ENCODE measurements at places on chromosomes 16 and 17.

DNA sequence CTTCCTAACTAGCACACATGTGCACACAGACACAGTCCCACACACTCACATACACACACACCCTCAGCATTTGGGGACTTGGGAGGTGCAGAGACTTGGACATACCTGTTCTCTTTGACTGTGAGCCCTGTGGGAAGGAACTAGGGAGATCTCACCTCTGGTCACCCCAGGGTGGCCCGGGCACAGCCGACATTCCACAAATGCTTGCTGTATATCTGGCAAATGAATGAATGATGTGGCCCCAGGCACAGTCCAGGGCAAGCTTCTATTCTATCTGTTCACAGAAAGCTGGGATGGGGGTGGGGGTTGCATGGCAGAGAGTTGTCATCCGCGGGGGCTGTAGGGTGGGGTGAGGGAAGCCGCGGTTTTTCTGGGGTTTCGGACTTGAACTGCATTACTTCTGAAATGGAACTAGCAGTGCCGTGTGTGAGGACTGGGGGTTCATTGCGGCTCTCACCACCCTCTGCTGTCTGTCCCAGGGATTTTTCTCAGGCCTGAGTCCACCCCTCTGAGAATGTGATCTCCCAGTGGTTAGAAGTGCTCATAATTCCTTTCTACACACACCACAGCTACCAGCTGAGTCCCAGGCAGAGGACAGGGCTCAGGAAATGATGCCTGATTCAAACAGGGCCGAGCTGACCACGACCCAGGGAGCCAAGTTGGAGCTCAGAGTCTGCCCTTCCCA, 3.3 kb upstream of the RIPOR1 start:
- DNase-seq: no peak

- DNase-seq: no peak
Observed at GRCh38 chr16:66741169-66741900, 10.1 kb downstream of the DYNC1LI2 start.

DNA sequence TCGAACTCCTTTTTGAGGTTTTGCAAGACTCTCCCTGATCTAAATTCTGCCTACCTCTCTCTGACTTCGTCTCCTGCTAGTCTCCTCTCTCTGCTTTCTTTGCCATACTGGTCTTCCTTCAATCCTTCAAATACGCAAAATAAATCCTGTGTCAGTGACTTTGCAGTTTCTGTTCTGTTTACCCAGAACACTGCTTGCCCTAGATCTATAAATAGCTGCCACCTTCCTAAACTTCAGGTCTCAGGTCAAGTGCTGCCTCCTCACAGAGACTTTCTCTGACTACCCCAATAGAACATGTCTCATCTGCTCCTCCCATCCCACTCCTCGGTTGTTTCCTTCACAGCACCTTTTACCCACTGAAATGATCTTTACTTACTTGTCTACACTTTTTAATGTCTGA, 78.9 kb downstream of the TRIM37 start:
- no peak for DNase-seq

GRCh38 chr16:87924811-87925670, 11.3 kb downstream of the CA5A start:
- no peak for DNase-seq

DNA sequence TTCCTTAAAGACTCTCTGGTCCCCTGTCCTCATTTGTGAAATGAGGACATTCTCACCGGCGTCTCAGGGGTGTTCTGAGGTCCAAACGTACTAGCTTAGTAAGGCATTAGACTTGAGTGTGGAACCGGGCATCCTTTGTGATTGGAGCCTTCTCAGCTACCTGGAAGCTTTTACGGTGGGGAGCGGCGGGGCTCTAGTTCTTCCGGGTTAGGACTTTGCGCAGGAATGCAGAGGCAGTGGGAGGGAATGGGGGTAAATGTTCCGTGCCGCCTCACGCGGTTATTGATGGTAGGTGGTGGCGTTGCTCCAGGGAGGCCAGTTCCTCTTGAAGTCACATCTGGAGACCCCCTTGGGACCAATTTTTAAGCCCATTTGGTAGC, 113.6 kb downstream of the SNX29 start:
- DNase-seq: no peak

DNA sequence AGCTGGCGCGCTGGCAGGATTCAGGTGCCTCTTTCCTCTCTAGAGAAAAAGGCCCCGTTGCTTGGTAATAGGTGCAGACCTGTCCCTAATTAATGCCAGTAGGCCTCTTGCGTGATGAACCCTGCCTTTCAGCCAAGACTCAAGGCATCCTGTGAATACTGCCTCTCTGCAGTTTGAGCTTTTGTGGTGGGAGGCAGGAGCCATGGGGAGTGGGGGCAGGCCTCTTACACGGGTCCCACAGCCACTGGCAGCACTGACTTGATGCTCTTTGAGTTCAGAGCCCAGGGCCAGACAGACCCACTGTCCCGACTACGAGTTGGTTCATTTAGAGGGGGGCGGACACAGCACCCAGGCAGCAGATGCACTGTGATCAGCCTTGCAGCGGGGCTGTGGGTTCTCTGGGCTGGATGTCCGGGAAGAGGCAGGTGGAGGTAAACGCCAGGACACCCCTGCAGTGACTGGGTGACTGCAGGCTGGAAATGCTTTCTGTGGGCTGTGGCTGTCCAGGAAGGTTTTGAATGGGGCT, 237.0 kb downstream of the SEC14L1 start:
- DNase-seq: no peak

DNA sequence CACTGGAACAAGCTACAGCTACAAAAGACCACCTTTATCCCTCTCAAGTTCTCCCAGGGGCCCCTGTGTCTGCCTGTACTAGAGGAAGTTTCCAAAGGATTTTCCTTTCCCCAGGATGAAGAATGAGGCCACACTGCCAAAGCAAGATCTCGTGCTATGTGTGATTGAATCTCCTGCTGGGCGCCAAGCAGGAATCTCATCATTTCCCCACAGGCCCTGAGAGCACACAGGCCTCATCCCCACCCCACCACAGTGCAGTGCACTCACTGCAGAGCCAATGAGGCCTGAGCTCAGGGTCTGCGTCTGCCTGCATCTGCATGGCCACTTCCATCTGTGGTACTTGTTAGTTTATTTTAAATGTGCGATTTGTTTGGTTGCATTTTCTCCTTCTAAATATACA, 387.4 kb upstream of the ASIC2 start:
- no peak for DNase-seq

DNA sequence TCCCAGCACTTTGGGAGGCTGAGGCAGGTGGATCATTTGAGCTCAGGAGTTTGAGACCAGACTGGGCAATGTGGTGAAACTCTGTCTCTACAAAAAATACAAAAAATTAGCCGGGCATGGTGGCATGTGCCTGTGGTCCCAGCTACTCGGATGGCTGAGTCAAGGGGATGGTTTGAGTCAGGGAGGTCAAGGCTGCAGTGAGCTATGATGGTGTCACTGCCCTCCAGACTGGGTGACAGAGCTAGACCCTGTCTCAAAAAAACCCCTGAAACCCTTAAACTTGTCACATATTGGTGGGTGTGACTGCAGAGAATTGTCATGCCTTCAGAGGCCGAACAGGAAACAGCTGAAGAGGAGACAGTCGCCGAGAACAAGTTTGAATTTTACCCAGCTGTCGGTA, 13.4 kb downstream of the RPTOR start:
- DNase-seq: no peak

- no peak for DNase-seq
Observed at GRCh38 chr16:7440886-7441400, 108.3 kb downstream of the RBFOX1 start.

DNA sequence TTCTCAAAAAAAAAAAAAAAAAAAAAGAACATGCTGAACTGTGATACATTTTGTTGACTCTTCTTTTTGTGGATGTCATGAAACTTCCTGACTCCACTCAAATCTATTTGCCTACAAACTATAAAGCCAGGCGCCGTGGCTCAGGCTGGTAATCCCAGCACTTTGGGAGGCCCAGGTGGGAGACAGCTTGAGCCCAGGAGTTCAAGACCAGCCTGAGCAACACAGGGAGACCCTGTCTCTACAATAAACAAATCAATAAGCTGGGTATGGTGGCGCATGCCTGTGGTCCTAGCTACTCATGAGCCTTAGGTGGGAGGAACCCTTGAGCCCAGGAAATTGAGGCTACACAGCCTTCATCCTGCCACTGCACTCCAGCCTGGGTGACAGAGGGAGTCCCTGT, 1.5 kb upstream of the NT5C start:
- no peak for DNase-seq

- no peak for DNase-seq
Observed at GRCh38 chr17:70238646-70239045, 69.3 kb downstream of the KCNJ2 start.

DNA sequence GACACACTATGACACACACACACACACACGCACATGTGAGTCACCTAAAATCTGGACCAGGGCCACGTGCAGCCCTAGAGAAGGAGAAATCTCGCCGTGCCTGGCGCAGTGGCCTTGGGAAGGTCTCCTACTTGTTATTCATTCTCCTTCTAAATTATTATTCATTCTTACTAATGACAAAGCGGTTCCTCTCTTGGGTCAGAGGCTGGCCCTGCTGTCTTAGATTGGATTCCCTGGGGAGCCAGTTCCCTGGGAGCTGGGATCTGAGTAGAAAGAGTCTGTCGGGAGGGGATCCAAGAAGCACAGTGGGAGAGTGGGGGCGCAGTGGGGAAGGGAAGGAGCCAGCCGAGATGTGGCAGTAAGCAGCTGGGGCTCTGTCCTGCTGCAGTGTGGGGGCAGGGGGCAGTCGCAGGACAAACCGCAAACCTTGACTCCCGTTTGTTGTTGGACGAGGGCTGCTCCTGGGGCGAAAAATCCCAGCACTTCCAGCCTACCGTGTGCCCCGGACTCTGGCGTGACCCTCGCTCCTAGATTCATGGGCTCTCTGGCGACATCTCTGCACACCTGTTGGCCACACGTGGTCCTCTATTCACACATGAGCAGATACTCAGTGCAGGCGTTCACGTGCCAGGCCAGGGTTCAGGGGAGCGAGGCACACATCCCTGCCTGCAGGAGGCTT, 18.7 kb upstream of the JPH3 start:
- no peak for DNase-seq

DNA sequence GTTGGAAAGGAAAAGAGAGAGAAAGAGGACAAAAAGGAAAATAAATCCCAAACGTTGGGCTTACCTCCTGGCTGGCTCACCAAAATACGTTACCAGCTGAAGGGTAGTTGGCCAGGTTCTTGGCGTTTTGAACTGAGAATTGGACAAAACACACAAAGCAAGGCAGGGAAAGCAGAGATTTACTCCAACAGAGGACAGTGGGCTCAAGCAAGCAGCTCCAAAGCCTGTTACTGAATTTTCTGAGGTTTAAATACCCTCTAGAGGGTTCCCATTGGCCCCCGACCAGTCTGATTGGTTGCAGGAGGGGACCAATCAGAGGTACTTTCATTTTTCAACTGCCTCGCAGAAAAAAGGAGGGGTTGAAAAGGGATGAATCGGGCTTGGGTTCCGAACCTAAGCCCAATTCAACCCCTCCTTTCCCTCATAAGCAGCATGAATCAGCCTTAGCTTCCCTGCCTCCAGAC, 55.6 kb upstream of the ALOX12 start:
- no peak for DNase-seq

GRCh38 chr16:67283826-67284555, 4.7 kb downstream of the PLEKHG4 start:
- DNase-seq: no peak

Measured in SIG-M5 (cell line).